ENCODE measurements at places on chromosomes 3 and 15.

DNA sequence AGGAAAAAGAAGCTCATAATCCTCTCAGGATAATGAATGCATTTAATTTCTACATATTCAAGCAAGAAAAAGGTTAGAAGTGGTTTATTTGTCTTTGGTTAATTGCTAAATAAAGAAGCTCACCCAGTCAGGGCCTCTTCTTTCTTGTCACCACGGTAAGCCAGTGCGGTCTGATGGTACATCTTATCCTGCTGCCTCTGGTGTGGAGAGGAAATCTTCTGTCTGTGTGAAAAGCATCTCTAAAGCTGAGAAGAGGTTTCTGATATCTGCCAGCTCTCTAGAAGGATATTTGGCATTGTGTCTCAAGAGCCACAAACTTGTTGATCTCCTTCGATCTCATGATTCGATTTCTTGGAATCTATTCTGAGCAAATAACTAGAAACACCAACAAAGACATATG is 144.9 kb downstream of the SV2B start:
- DNase-seq, result no peak

DNA sequence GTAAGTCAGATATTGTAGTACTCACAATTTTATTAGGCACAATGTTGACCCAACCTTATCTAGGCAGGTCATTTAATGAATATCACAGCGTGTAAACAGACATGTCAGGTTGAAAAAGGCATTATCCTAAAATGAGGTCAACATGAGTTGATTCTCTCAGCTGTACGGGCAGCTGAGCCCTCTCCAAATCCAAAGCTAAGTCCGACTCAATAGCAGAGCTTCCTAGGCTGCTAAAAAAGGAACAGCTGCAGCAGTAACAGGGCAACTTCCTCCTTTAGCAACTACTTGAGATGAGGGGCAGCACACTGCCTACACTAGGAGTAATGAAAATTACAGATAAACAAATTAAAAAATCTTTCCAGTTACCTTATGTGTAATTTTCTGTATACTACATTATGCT is 189.2 kb downstream of the CADM2 start:
- no peak for DNase-seq

DNA sequence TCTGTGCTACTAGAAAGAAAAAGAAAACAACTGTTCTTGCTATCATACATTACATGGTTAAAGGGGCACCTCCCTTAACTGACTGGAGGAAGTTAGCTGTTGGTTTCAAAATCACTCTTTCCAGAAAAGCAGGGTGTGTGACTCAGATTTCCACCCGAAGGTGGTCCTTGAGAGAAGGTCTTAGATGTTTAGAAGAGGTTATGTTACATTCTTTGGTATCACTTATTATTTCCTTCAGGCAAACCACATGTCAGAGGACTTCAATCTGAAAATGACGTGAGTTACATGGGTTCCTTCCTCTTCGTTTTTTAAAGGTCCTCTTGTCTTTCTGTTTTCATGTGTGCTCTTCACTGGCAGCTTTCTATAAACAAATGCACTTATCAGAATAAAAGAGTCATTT is 307.9 kb upstream of the CBLB start:
- DNase-seq, result peak; percentile 19

DNA sequence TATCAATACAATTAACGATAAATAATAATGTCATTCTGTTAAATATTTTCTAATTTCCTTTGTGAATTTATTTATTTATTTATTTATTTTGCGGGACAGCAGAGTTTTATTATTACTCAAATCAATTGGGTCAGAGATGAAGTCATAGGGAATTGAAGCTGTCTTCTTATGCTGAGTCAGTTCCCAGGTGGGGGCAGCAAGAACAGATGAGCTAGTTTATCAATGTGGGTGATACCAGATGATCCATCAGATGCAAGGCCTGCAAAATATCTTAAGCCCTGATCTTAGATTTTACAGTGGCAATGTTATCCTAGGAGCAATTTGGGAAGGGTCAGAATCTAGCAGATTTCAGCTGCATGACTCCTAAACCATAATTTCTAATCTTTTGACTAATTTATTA is 1050.3 kb downstream of the OTOL1 start:
- no peak for DNase-seq

DNA sequence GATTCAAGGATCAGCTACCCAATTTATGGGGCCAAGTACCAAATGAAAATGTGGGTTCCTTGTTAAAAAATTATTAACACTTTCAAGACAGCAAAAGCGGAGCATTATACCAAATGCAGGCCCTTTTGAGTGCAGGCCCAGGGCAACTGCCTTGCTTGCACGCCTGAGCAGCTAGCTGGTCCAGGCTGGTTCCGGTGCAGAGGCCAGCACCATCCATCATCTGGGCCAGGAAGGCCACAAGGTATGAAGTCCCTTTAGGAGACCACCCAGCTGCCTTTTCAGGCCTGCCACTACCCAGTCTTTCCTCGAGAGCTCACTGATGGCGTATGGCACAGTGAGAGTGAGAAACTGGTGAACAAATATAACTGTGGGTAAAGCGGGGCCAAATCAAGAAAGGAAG is 13.0 kb downstream of the ANAPC13 start:
- no peak for DNase-seq

- no peak for DNase-seq
These were observed 10.0 kb downstream of the CCDC13 start for GRCh38 chr3:42763021-42763420.

GRCh38 chr15:40790718-40791117 is 16.2 kb upstream of the ZFYVE19 start:
- no peak for DNase-seq

- no peak for DNase-seq
These were observed 138.3 kb upstream of the MYRIP start for GRCh38 chr3:39671116-39671515.

- DNase-seq, result no peak
These were observed 20.0 kb upstream of the PLCL2 start for GRCh38 chr3:16864610-16865313.

DNA sequence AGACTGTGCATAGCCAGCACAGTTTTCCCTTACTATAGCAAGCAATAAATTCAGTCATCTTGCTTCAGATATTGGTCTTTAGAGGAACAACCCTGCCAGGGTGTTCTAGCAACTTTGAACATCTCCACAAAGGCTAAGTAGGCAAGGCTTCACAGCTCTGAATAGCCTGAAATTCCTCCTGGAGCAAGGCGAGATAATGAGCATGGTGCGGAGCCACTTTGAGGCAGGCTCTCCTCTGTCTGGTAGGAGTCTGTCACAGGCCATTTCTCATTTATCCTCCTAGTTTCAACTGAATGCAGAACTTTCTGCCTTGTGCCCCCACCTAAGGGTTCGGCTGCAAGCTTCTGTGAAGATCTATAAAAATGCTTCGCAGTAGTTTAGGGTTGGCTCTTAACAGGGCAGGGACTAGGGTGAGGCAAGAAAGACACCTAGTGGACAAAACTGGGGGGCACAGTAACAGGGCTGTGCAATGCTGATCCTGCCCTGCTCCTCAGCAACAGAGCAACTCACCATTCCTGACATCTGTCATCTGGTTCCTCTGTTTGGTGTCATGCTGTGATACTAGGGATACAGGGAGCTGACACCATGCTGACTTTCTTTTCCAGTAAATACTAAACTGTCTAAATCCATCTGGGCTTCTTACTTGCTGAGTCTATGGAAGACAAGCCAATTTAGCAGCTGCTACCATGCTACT is 16.6 kb upstream of the EHHADH start:
- DNase-seq, result no peak

DNA sequence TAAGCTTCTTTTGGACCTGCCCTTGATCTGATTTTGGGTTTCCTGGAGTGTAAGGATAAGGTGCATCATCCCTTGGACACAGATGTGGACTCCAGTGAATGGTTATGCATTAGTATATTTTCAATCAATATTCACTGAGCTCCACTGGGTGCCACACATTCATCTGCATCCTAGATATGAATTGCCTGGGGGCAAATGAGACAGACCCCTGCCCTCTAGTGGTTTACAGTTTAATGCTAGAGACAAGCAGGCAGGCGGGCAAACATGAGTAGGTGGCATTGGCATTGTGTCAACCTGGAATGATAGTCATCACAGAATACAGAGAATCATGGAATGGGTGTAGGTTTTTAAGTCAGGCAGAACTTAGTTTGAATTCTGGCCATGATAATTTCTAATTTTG is 252.5 kb upstream of the SOX14 start:
- DNase-seq, result no peak

DNA sequence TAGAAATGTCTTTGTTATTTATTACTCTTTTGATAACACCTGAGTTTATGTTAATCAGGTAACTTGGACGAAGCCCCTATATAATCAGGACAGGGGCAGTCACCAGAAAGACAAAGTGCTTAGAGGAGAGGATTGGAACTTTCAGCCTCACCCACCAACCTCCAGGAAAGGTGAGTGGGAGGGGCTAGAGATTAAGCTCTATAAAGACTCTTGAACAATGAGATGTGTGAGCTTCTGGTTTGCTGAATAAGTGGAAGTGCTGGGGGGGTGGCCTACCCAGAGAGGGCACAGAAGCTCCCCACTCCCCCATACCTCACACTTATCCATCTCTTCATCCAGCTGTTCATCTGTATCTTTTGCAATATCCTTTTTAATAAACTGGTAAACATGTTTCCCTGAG is 73.9 kb downstream of the TTBK2 start:
- no peak for DNase-seq
